Retinal pigment epithelial cell (primary cell): ENCODE measurements at places on chromosomes 4 and X.

DNA sequence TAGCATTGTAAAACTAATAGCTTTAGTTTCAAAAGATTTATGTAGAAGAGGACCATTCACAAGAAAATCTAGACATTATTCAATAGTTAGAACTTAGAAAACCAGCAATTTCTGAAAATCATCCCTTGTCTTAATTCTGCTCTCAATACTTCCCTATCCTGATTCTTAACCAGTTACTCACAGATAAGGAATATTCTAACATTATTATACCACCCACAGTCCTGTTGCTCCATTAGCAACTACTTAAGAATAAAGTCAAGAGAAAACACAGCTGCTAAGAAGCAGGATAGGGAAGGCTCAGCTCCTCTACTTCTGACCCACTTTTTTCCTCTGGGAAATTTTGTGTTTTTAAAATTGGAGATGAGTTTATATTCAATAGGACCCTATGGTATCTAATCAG, 47.7 kb downstream of the PHKA1 start:
- DNase-seq: no peak

GRCh38 chrX:32687379-32687778, 524.0 kb downstream of the DMD start:
- DNase-seq: no peak

GRCh38 chrX:1223242-1223600, 10.8 kb upstream of the CRLF2 start:
- no peak for DNase-seq

DNA sequence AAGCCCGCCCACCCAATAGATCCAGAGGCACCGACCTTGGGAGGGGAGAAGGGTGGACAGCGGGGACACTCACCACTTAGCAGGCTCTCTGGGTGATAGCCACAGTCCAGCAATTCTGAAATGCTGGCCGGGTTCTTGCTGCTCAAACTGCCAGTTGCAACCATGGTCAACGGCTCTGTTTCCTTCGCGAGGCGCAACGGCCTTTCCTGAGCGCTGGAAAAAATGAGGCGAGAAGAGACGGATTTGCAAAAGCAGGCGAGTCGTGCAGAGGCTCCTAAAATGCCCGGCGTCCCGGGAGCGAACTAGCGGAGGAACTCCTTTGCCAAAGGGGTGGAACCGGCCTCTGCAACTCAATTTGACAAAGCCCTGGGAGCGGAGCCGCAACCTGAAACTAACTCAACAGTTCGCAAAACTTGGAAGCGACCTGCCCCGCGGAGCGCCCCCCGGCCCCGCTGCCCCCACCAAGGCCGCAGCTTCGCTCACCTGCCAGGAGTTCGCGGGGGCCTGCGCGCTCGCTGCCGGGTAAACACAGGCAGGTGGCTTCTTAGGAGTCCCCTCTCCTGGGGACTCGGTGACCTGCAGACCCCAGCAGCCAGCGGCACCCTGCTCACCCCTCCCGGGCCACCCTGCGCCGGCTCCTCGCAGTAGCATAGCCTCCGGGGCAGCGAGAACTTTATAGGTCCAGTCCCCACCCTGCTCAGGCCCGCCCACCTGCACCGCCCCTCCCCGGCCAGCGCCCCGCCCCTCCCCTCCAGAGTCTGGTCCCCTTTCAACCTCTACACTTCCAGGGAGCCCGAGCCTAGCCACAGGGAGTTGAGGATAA, at the start of gene DDIT4L:
Gene DDIT4L, minus strand, starts transcription at position 649 of the 823 bp plus-strand sequence. Its CDS starts 485 bp downstream, at position 164.
- no peak for DNase-seq

- no peak for DNase-seq
Observed at GRCh38 chr4:102390438-102390837, 45.2 kb upstream of the SLC39A8 start.

GRCh38 chr4:26192899-26193869, 127.6 kb upstream of the RBPJ start:
- DNase-seq: no peak
